ENCODE measurements at places on chromosomes 16 and 17.
A peak's percentile ranks its signal among the peaks of the same experiment; 100 is the strongest.

DNA sequence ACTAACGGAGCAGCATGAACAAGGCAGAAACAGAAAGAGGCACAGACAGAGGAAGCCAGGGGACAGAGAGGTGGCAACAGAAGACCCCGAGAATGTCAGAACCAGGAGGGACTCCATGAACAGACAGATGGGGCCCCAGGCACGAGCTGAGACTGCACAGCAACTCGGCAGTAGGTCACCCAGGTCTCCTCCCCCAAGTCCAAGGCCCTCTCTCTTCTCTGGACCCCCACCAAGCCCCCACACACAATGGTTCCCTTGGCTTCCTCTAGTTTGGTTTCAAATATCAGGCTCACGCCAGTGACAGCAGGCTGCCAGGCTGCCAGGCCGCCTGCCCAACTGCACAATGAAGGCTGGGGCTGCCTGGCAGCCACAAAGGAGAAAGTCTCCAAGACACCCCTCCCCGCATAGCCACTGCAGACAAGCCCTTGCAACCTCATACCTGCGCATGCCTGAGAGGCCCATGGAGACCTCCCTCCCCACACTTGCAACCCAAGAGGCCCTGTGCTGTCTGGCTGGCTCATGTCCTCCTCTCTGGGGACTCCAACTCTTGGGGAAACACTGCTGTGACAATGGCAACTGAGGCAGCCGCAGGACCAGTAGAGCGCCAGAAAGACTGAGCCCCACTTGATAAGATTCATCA is 54.8 kb downstream of the PIMREG start:
- no peak for DNase-seq

- DNase-seq: no peak
Measured at GRCh38 chr16:83705856-83706255, 101.9 kb upstream of the HSBP1 start.

DNA sequence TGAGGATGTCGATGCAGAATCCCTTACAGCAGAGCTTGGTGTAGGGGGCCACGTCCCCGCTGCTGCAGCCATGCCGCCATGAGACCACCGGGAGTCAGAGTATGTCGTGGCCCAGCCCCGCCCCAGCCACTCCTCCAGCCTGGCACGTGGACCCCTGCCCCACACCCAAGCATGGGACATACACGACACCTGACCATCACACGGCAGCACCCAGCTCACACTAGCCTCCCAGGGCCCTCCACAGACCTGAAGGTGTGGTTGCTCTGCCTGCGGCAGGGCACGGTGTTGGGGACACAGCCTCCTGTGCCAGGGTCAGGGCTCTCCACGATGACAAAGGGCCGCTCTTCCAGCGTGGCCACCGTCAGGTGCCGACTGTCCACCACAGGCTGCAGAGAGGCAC is 9.4 kb downstream of the GRIN2C start:
- no peak for DNase-seq

- DNase-seq: no peak
Measured at GRCh38 chr17:33469911-33470310, 176.8 kb upstream of the ASIC2 start.

GRCh38 chr16:29992344-29992967 is 3.0 kb downstream of the HIRIP3 start:
- no peak for DNase-seq

DNA sequence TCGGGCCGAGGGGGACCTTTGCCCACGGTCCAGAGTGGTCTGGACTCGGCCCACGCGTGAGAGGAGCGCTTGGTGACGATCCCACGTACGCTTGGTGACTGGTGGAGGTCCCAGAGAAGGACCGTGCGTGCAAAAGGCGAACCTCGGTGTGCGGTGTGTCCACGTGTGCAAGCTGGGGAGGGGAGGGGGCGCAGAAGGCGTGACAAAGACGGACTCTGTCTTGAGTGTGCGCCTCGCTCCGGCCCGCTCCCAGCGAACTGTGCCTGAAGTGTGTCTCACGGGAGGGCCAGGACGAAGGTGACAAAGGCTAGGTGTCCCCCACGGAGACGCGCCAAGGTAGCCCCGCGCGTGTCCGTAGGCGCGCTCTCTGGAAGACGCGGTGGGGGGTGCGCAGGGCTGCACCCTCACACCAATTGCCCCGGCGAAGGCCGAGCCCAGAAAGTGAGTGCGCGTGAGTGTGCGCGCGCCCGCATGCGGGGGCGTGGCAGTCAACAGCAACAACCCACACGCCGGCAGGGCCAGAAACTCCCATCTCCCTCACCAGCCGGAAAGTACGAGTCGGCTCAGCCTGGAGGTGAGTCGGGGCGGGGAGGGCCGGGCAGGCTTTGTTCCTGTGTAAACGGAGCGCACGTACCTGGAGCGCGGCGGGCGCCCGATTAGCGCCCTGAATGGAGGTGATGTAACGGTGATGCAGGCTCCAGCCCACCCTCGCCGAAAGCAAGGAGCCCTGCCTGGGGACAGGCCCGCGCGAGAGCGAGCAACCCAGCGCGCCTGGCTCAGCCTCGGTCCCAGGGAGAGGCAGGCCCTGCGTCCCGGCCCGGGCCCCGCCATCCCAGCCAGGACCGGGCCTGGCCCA is at the start of gene GPRC5C:
GPRC5C (plus strand) TSS at position 521 of the 856 bp plus-strand sequence. CDS start 7,689 bp downstream, outside the sequence.
- DNase-seq: no peak

- DNase-seq: no peak
Measured at GRCh38 chr17:81865358-81865732, 5.0 kb upstream of the P4HB start.

GRCh38 chr16:20868890-20869289 is 31.3 kb downstream of the DCUN1D3 start:
- DNase-seq: no peak

GRCh38 chr16:8776129-8776584 is 21.3 kb downstream of the TMEM186 start:
- no peak for DNase-seq

DNA sequence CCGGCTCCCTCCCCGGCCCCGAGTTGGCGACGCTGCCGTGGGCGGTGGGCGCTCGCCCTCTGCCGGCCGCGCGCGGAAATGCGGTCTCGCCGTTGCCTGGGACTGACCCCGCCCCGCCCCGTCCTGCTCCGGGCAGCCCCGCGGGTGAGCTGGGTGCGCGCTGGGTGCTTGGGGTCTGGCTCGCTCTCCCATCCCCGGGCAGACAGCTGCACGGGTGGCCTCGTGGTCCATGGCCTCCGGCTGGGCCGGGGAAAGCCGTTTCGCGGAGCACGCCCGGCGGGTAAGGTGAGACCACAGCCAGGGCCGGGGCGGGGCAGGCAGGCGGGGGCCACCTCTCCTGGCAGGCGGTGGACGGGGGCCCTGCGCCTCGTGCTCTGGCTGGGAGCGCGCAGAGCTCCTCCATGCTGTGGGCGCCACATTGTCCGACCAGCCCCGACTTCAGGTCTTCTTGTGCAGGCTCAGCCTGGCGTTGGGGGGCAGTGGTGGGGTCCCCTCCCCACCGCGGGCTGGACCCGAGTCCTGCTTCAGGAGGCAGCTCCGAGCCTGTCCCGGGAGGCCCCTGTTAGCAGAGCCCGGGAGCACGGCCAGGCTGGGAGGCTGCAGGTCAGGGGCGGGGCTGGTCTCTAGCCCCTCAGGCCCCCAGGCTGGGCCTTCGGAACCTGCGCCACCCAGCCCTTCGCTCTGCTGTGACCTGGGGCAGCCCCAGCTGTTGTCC is 7.0 kb upstream of the C1QTNF8 start:
- peak; percentile 4 for DNase-seq

GRCh38 chr16:84084570-84085270 is 32.0 kb downstream of the MBTPS1 start:
- peak; percentile 43 for DNase-seq

GRCh38 chr16:75495076-75495674 is at the start of gene CHST6:
CHST6 (minus strand) TSS chr16:75495441; CDS start chr16:75479828, 15,613 bp downstream.
- no peak for DNase-seq

GRCh38 chr16:80591071-80591915 is 50.5 kb downstream of the DYNLRB2 start:
- no peak for DNase-seq

DNA sequence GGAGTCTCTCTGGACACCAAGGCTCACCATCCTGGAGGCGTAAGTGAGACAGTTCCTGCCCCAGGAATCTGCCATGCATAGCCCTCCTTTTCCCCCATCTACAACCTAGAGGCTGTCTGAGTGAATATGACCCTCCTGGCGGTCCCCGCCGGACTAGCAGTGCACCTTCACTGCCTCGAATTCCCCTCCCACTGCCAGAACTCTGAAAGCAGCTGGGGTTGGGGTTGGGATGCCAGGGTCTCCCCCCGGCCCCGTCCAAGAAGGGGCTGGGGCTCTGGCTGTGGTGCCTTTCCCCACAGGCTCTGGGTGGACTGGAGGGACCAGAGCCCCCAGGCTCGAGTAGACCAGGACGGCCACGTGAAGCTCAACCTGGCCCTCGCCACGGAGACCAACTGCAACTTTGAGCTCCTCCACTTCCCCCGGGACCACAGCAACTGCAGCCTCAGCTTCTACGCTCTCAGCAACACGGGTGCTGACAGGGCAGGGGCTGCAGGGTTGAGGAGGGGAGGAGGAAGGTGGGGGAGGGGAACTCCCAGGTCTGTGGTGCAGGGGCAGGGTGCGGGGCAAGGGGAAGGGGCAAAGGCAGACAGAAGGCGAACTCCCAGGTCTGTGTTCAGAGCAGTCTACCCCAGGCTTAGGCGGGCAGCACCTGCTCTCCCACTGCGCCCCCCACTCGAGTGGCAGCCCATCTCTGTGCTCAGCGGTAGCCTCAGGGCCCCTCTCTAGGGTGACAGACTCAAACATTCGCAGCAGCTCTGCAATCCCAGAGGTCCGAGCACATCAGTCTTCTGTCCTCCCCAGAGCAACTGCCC is 1.2 kb downstream of the ZACN start:
- DNase-seq: no peak

- DNase-seq: no peak
Measured at GRCh38 chr16:81843243-81843582, 64.1 kb downstream of the PLCG2 start.

DNA sequence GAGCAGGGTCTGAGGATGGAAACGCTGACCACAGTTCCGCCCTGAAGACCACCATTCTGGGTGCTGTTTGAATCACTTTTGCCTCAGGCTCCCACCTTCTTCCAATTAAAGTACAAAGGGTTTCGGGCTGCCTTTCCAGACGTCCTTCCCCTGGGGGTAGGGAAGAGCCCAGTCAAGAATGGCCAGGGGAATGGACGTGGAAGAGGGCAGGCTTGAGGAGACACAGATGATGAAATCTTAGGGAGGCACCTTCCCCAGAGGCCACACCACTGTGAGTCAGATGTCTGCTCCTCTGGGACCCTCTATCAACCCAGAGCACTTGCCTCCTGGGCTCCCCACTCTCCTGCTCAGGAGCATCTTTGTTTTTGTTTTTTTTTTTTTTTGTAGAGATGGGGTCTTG is 27.5 kb upstream of the MTSS2 start:
- no peak for DNase-seq

DNA sequence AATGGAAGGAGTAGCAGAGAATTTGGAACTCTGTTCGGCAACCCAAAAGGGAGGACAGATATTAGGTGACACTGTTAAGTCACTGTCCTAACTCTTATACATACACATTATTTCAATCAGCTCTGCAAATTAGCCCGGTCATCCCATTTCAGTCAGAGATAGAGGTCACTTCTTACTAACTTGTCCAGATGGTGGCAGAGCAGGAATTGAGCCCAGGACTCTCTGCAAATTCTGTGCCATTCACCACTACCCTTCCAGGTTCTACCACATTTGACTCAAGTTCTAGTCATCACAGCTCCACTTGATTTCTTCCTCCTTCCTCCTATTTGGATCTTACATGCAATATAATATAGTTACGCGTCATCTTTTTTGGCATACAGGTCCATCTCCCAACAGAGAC is 35.9 kb upstream of the NUDT7 start:
- DNase-seq: no peak

- DNase-seq: no peak
Measured at GRCh38 chr16:9929836-9930235, 252.4 kb downstream of the GRIN2A start.

GRCh38 chr17:43333433-43333943 is 65.3 kb upstream of the ARL4D start:
- no peak for DNase-seq

DNA sequence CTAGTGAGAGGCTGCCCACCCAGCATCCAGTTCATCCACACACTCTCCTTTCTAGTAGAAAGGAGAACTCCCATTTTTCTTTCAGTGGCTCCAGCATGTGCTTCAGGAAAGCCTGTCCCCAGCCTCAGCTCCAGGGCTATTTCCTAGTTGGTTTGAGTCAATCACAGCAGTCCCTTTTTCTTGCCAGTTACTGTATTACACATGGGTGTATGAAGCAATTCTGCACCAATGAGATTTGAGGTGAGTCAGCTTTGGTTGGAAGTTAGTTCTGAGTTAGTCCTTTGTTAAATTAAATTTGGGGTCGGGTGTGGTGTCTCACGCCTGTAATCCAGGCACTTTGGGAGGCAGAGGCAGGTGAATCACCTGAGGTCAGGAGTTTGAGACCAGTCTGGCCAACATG is 24.8 kb downstream of the RAD51D start:
- no peak for DNase-seq

DNA sequence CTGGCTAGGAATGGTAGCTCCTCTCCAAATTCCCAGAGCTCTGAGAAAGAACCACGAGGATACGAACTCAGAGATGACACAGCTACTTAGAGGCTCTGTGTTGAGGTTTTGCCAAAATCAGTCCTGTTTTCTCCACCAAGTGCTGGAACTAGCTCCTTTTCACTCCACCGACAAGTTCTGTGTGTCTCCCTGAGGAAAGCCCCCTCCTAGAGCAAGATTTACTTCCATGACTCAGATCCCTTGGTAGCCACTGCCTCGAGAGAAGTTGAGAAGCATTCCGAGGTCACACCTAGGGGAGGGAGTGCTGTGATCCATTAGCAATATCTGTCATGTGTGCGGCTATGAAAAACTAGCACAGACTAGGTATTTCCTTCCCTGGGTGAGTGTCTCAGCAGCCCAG is 30.6 kb downstream of the IL21R start:
- no peak for DNase-seq

DNA sequence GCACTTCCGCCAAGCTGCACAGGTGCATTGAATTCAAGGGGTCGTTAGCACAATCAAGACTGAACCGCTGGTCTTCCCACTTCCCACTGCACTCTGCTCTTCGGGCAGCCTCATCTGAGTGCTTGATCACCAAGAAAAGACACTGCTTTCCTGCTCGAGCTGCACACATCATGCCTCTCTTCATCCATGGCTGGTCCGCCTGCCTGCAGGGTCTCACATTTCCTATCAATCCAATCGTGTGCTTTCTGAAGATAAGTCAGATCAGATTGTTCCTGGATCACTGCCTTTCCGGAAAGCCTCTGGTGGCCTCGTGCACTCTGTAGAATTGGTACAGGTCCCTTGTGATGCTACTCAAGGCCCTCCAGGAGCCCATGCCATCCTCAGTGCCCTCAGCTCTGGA is 30.8 kb upstream of the HSBP1 start:
- DNase-seq: no peak

GRCh38 chr17:20122254-20122879 is 113.2 kb downstream of the SPECC1 start:
- DNase-seq: no peak

DNA sequence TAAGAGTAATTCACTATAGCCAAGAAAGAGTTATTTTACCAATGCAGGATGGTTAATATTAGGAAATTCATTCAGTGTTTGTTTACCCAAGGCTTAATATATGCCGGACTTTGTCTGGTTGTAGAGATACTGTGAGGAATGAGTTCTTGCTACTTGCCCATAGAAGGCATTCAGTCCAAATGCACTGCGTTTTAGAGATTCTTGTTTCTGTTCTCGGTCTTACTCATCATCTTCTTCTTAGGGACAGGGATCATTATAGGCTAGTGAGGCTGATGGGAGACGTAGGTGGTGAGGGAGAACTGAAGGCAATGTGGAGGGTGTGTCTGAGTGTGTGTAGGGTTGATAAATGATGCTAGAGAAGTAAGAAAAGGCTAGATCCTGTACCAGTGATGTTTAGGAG is 90.7 kb downstream of the OR1D5 start:
- no peak for DNase-seq

All from activated CD8-positive, alpha-beta memory T cell treated with anti-CD3 and anti-CD28 coated beads for 1 hour (primary cell).